ENCODE measurements at places on chromosomes 13 and 19. TPM values are rescaled to one million over a fixed set of nuclear protein-coding genes. Genes with fewer than 3 reads are reported as not detected.

IL12RB1 gene
- total RNA-seq, result 2.6 TPM

KRTDAP gene
- not detected for total RNA-seq

C19orf67 gene
- total RNA-seq, result not detected

LRG1 gene
- total RNA-seq, result 0.66 TPM

DNA sequence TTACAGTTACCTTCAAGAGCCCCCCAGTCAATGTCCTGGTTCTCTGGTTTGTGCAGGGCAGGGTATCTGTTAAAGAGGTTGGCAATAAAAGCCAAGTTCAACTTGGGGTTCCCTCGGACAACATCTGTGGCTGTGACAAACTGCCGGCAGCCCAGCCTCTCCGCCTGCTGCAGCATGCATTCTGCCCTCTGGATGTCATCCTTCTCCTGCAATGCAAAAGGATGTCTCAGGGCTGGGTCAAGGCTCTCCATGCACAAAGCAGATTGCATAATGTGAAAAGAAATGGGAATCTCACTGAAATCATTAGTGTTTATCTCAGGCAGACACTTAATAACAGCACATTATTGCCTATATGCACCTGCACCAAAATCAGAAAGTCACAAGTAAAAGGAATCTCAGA is 35.1 kb downstream of the LCP1 start:
- H3K27me3 ChIP-seq, result no peaks in the 10 kb centered on the region
- no peak for DNase-seq
- H3K36me3 ChIP-seq, result no peaks in the 10 kb centered on the region
- no peak overlapping the region for H3K4me3 ChIP-seq
- no peak overlapping the region for H3K27ac ChIP-seq
- H3K4me1 ChIP-seq, result no peaks in the 10 kb centered on the region

DNA sequence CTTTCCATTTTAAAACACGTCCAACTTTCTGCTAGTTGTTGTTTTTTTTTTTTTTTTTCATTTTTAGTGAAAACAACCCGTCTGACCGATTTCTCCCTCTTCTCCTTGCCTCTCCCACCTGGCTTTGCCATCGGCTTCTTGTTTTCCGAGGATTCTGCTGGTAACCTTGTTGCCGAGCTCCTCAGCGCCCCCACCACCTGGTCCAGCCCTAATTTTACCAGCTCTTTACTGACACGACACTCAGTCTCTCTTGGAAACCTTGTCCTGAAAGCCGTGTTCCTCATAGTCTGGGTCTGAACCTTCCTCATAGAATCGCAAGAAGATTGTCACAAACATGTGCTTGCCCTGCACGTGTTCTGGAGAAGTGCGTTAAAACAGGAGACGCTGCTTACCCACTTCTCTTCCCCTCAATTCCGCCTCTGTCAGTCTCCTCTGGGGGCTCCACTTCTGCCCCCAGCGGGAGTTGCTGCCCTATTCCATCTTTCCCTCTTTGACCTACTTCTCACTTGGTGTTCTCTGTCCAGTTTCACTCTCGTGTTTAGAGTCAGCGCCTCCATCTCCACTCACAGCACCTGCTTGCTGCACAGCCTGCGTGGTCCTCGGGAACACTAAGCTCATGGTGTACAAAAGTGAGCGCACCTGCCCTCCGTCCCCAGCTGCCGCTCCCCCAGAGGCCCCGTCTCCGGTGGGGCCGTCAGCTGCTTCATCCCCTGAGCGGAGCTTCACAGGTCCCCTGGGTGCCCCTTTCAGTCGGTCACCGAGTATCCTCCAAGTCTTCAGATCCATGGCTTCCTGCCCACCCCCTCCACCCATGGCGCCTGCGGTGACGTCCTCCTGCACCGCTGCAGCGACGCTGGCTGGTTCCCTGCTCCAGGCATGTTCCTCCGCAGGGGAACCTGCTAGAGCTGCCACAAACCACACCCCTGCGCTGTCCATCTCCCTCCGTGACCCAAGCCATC is 65.1 kb downstream of the TM9SF2 start:
- H3K4me1 ChIP-seq, result no peaks in the 10 kb centered on the region
- no peak overlapping the region for H3K27ac ChIP-seq
- H3K36me3 ChIP-seq, result no peaks in the 10 kb centered on the region
- H3K27me3 ChIP-seq, result no peaks in the 10 kb centered on the region

- no peak overlapping the region for H3K27ac ChIP-seq
- no peaks in the 10 kb centered on the region for H3K27me3 ChIP-seq
- no peaks in the 10 kb centered on the region for H3K36me3 ChIP-seq
- no peak overlapping the region for H3K4me3 ChIP-seq
- no peak for DNase-seq
Measured at GRCh38 chr13:67001363-67001762, 228.8 kb downstream of the PCDH9 start.

- no peak for DNase-seq
- H3K36me3 ChIP-seq, result no peaks in the 10 kb centered on the region
- H3K27ac ChIP-seq, result peak overlapping the region; percentile 71
- no peak overlapping the region for H3K4me3 ChIP-seq
Measured at GRCh38 chr19:5961969-5962945, 15.7 kb downstream of the RANBP3 start.

DNA sequence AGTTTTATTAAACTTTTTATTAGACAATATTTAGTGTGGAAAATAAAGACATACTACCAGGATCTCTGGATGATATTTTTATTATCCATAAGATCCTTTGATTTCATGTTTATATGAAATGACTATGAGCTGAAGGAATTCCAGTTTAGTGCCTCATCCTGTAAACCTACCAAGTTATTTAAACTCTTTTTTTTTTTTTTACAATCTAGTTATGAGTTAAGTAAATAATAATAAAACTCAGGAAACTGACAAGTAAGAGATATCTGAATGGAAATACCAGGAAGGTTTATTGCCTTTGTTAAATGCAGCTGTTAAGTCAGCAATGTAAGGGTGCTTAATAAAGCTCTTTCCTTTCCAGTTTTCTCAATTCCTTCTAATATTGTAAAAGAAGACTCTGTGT is 53.9 kb downstream of the RXFP2 start:
- H3K4me3 ChIP-seq, result no peak overlapping the region
- no peaks in the 10 kb centered on the region for H3K27me3 ChIP-seq
- no peak overlapping the region for H3K27ac ChIP-seq
- H3K4me1 ChIP-seq, result no peaks in the 10 kb centered on the region
- no peak for DNase-seq

- H3K36me3 ChIP-seq, result no peaks in the 10 kb centered on the region
- no peak for DNase-seq
- no peak overlapping the region for H3K4me3 ChIP-seq
- H3K4me1 ChIP-seq, result peaks cover 26% of the 10 kb centered on the region
Measured at GRCh38 chr13:23380534-23380933, 53.0 kb downstream of the SACS start.

- H3K36me3 ChIP-seq, result no peaks in the 10 kb centered on the region
- DNase-seq, result no peak
- H3K4me1 ChIP-seq, result no peaks in the 10 kb centered on the region
- no peak overlapping the region for H3K27ac ChIP-seq
- H3K27me3 ChIP-seq, result no peaks in the 10 kb centered on the region
Measured at GRCh38 chr19:20278342-20278741, 111.3 kb downstream of the ZNF486 start.
